CD4-positive, alpha-beta T cell treated with Interferon gamma for 1 hour (primary cell): ENCODE measurements at places on chromosomes 1 and 21.
A peak's percentile ranks its signal among the peaks of the same experiment; 100 is the strongest.

DNA sequence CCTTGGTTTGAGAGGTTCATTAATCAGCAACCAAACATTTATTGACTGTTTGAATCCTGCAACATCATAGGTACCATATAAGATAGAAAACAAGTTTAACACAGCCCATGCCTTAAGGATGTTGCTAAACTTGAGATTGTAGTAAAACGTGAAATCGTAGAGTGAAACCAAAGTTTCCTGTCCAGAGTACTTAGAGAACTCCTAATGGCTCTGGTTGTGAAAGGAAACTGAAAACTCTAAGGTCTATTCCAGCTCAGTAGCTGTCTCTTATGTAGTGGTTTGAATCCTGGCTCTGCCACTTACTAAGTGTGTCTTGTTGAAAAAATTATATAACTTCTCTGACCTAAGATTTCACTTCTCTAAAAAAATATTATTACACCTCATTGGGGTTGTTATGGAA is 310.9 kb downstream of the NTNG1 start:
- DNase-seq: no peak

- DNase-seq: peak; percentile 75
Observed at GRCh38 chr1:117658676-117659075, 52.8 kb downstream of the TENT5C start.

- DNase-seq: peak; percentile 33
Observed at GRCh38 chr1:36387141-36387949, 1.6 kb upstream of the STK40 start.

GRCh38 chr1:90717665-90718410 is 736 bp upstream of the BARHL2 start:
- no peak for DNase-seq

DNA sequence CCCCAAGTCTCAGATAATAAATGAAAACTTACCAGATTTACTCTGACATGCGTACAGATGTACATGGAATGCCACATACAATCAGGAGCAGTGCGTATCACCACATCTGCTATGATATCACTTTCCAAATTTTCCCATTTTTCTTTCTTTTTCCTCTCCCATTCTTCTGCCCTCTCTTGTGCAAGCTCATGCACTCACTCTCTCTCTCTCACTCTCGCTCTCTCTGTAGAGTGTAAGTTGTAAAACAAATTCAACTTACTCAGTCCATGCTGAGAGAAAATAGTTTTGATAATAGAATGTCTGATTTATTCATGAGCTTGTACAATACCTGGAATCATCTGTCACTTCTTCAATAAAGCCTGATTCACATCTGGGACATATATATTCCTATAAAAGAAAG is 35.3 kb downstream of the RNF115 start:
- no peak for DNase-seq

DNA sequence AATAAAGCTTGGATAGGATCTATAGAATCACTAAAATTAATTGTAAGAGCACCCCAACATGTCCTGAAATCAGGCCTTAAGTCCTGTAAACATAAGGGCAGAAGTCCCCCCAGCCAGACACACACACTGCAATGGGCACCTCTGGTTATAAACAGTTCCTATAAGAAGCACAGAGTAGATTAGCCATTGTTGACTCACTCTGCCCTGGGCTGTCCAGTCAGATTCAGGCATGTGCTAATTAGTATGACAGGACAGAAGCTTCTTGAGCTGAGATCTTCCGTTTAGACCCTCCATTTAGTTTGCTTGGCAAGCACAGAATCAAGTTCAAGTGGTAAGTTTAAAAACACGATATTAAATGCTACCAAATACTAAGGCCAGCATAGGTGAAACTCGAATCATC is 11.8 kb upstream of the DENND1B start:
- DNase-seq: no peak

GRCh38 chr1:113858418-113858817 is 13.1 kb downstream of the PTPN22 start:
- no peak for DNase-seq

- DNase-seq: no peak
Observed at GRCh38 chr1:31920956-31921355, 17.2 kb downstream of the PTP4A2 start.

- DNase-seq: no peak
Observed at GRCh38 chr1:100883963-100884362, 10.7 kb downstream of the EXTL2 start.

- no peak for DNase-seq
Observed at GRCh38 chr1:205186191-205186590, 25.3 kb downstream of the DSTYK start.

- DNase-seq: no peak
Observed at GRCh38 chr1:163036671-163037070, 32.5 kb upstream of the RGS4 start.

GRCh38 chr1:160834945-160835565 is 27.6 kb downstream of the CD244 start:
- peak; percentile 22 for DNase-seq

DNA sequence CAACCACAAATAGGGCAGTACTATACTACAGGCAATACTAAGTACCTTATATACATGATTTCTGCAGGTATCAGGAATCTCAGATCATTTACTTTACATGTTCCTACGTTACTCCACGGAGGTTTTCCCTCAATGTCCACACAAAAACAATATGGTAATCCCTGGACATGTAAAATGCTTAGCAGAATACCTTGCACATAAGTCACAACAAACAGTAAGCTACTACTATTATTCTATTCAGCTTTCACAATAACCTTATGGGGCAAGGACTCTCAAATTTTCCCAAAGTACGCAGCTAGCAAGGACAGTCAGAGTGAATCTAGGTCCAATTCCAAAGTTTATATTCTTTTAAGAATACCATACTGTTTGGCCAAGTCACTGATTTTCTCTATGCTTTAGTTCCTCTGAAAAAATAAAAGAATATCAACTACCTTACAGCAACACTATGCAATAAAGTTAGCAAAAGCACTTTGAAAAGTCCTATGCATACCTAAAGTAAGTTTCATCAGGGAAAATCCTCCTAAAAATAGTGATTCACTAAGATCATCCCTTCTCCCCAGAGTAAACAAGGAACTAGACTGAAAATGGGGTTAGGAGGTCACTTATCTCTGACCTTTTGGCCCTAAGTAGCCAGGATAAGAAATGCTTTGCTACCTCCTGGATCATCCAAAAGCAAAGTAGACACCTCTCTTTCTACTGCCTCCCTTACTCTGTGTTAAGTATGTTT is 67.4 kb downstream of the LUZP1 start:
- DNase-seq: no peak

- DNase-seq: no peak
Observed at GRCh38 chr1:31564606-31564989, 11.7 kb upstream of the TINAGL1 start.

DNA sequence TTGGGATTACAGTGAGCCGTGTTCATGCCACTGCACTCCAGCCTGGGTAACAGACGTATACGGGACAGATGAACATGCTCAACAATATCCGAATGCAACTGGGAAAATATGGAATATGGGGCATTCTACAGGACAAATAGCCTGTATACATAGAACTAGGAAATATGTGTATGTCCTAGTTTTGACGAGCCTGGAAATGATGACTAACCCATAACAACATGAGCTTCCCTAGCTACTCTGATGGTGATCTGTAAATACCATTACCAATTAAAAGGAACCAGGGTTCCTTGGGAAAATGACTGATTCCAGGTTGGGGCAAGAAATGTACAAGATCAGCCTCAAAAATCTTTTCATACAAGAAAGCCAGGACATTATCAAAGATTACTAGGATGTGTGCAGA is 42.8 kb upstream of the ARTN start:
- no peak for DNase-seq

DNA sequence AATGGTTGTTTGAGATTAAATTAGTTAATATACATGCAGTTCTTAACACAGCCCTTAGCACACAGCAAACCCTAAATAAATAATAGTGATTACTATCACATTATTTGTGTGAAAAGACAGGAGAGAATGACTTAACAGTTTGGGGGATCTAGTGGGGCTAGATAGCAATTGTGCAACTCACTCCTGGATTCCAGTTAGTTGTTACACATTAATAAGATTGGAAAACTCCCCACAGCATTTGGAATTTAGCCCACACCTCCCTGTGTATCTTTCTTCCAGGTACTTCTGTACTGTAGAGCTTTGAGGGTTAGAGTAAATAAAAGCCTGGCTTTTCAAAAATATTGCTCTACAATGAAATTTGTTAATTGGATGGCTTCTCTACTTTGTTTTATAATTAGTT is 93.2 kb downstream of the KCTD3 start:
- no peak for DNase-seq

DNA sequence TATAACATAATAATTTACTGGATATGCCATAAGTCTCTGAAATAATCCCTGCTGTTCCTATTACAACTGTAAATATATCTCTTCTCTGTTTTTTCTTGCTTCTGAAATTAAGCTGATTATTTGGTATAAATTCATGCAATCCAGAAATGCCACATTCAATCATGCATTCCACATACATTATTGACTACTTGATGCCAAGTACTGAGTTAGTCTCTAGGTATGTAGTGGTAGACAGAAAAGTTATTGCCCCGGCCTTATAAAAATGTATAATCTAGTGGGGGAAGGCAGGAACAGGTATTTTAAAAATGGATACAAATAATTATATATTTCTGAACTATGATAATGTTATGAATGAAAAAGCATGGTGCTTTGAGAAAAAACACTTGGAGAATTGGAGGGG is 338.6 kb upstream of the SNX7 start:
- DNase-seq: no peak

GRCh38 chr1:112673592-112674439 is 643 bp upstream of the MOV10 start:
- DNase-seq: no peak

- no peak for DNase-seq
Observed at GRCh38 chr1:221274373-221274772, 395.1 kb downstream of the HLX start.

DNA sequence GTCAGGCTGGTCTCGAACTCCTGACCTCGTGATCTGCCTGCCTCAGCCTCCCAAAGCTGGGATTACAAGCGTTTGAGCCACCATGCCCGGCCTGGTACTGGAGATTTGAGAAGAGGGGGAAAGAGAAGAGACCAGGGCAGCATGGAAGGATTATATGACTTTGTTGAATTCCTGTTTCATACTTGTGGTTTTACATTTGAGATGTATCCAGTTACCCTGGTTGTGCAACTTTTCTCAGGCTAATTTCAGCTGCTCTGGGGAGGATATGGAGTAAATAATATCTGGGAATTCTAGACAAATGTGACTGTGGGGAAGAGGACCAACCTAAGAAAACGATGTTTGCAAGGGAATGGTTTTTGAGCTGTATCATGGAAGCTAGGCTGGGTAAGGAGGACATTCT is 89.5 kb upstream of the GREM2 start:
- DNase-seq: no peak
